ENCODE measurements at places on chromosomes 7 and 10.

DNA sequence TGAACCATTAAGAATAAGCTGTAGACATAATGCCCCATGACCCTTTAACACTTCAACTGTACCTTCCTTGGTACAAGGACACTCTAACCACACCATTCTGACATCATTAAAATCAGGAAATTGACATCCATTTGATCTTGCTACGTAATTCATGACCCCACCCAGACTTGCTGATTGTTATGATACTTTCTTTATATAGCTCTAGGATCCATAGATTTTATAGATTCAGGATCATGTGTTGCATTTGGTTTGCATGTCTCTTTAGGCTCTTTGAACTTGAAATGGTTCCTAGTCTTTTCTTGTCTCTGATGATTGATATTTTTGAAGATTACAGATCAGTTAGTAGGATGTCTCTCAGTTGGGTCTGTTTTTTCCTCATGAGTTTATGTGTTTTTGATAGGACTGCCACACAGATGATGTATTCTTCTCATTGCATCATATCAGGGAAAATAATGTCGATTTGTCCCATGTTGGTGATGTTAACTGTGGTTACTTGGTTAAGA, 13.5 kb downstream of the CCM2 start:
- H3K36me3 ChIP-seq = peaks cover 5% of the 10 kb centered on the region
- H3K4me1 ChIP-seq = no peaks in the 10 kb centered on the region
- no peak overlapping the region for H3K27ac ChIP-seq
- DNase-seq = no peak

DNA sequence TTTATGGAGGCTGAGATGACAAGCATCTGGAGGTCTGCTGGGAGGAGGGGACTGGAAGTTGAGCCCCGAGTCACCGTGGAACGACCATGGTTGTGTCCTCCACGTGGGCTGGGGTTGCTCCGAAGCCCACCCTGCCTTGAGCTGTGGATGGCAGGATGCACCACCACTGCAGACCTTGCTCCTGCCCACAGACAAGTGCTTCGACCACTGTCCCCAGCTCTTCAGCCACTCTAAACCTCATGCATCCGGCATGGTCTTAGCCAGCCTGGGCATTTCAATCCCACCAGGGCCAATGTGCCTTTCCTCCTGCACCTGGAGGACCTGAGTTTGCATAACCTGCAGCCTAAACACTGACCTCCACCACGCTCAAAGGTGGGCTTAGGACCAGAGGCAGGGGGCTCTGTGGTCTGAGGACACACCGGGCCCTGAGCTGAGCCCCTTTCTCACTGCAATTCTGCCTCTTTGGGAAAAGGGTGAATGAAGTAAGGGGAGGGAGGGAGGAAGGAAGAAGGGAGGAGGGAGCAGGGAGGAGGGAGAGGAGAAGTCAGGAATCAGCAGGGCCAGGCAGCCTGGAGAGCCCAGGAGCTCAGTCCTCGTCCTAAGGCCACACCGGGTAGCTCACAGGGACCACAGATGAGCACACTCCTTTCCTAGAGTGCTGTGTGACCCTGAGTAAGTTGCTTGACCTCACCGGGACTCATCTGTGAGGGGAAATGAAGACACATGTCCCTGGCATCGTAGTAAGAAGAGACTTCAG, 44.8 kb upstream of the DNAAF5 start:
- H3K27me3 ChIP-seq = no peaks in the 10 kb centered on the region
- no peak overlapping the region for H3K4me3 ChIP-seq
- no peaks in the 10 kb centered on the region for H3K36me3 ChIP-seq
- DNase-seq = no peak

DNA sequence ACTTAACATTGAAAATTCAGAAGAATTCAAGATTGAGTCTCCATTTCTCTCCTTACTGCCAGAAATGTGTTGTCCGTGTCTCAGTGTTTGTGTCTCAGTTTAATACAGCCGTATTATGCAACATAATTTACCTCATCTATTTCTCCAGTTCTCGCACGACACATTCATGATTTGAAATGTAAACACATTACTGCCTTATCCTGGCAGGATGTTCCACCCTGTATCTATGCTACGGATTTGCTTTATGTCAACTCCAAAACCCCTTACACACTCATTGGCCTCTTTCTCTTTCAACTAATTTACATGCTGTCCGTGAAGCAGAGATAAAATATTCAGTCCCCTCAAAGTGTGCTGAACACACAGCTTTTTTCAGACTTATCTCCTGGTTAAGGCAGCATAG, 653.7 kb upstream of the SEMA3D start:
- H3K27me3 ChIP-seq = no peaks in the 10 kb centered on the region
- H3K4me3 ChIP-seq = no peak overlapping the region
- DNase-seq = no peak
- H3K36me3 ChIP-seq = no peaks in the 10 kb centered on the region

- no peak overlapping the region for H3K27ac ChIP-seq
- H3K36me3 ChIP-seq = peaks cover 21% of the 10 kb centered on the region
- H3K27me3 ChIP-seq = no peaks in the 10 kb centered on the region
- H3K4me3 ChIP-seq = no peak overlapping the region
- no peaks in the 10 kb centered on the region for H3K4me1 ChIP-seq
Observed at GRCh38 chr7:128395748-128396147, 14.0 kb downstream of the IMPDH1 start.

DNA sequence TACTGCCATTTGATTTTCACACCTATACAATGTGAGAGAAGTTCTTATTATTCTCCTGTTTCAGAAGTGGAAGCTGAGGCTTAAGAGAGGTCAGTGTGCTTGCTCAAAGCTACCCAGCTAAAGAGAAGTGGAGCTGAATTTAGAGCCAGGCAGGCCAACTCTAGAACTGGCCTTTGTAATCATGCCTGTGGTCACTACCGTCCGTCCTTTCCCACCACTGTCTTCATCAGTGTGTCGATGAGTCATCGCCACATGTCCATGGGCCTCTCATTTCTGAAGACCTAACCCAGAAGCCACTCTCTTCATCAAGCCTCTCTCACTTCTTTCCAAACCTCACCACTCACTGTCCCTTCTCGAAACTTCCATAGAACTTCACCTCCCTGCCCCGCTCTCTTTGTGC, 237.8 kb downstream of the KIAA1217 start:
- peaks cover 10% of the 10 kb centered on the region for H3K4me1 ChIP-seq
- H3K4me3 ChIP-seq = no peak overlapping the region
- DNase-seq = peak; percentile 64
- H3K27ac ChIP-seq = peak overlapping the region; percentile 8

DNA sequence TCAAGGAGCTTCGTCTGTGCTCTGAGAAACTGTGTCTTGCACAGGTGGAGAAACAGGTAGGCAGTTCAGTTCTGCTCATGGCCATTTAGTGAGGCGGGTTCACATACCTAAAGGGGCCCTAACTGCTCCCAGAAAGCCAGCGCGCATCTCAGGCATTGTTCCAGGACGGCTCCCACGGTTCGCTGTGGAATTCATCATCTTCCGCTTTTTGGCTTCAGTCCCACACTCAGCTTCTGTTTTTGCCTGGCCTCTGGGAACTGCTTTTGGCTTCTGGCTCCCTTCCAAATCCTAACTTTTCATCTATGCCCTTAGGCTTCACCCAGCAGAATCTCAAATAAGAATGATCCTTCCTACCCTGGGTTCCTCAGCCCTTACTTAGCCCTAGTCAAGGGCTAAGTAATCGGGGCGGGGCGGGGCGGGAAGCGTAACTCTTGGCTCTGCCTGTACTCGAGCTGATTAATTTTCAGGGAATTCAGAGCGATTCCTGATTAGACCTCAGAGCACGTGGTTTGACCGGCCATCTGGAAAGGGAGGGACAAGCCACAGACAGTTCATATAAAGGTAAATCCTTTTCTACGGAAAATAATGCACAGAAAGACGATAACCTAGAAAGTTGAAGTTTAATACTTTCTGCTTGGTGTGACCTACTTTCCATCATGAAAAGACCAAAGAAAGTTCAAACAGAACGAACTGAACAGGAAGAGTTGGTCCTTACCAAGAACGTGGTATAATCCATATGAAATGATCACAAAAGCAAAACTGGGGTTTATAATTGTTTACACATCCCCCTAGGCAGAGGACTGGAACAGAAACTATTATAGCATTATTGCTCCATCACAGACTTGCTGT, 105.7 kb downstream of the ST8SIA6 start:
- H3K36me3 ChIP-seq = no peaks in the 10 kb centered on the region
- no peak overlapping the region for H3K27ac ChIP-seq
- no peaks in the 10 kb centered on the region for H3K27me3 ChIP-seq
- DNase-seq = peak; percentile 78

DNA sequence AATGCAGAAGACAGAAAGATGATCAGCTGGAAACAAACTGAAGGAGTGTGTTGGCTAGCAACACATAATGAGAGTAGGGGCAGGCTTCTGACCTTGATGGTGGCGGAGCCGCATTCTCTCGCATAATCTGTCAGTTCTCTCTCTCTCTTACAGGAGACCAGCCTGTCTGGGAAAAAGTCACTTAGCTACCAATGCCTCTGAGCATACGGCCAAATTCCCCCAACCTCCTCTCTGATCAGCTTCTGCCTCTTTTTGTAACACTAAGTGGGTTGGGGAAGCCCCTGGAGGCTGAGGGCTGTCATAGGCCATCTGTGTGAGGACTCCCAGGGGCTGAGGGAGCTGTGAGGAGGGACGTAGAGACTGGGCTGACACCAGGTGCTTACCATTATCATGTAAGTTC, 104.6 kb downstream of the HIPK2 start:
- H3K4me1 ChIP-seq = no peaks in the 10 kb centered on the region
- H3K27ac ChIP-seq = no peak overlapping the region
- H3K27me3 ChIP-seq = no peaks in the 10 kb centered on the region

GRCh38 chr10:70480239-70480861, 1.8 kb downstream of the PALD1 start:
- no peak for DNase-seq
- no peak overlapping the region for H3K27ac ChIP-seq
- H3K4me1 ChIP-seq = peaks cover 11% of the 10 kb centered on the region
- no peak overlapping the region for H3K4me3 ChIP-seq
- no peaks in the 10 kb centered on the region for H3K36me3 ChIP-seq

All from SJCRH30 (cell line).